ENCODE measurements at places on chromosomes 16 and 17.

DNA sequence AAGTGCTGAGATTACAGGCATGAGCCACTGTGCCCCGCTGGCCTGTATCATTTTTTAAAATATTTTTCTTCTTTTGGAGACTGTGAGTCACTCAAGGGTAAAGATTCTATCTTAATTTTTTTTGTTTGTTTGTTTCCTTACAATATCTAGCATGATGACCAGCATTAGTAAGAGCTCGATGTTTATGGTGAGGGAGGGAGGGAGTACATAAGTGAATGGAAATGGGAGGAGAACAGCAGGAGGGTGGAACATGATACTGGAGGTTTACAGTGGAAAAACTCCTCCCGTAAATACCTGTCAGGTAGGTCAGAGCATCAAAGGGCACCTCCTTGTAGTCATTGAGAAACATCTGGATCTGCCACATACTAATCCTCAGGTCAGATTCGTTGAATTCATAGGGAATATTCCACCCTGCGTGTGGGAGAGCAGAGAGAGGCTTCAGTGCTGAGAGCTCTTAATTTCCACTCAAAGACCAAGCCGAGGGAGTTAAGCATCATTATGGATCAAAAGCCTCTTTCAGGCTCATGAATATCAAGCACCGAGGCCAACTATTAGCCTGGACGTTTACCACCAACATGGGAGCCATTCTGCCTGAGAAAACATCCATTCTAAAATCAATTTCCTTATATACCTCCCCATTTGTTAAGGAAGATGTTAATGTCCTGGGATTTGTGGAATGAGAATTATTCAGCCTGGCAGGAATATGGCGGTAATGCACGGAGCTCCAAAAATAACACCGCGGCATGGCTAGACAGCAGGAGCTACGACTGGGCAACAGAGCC is 51.8 kb downstream of the LYRM1 start:
- no peak for DNase-seq

DNA sequence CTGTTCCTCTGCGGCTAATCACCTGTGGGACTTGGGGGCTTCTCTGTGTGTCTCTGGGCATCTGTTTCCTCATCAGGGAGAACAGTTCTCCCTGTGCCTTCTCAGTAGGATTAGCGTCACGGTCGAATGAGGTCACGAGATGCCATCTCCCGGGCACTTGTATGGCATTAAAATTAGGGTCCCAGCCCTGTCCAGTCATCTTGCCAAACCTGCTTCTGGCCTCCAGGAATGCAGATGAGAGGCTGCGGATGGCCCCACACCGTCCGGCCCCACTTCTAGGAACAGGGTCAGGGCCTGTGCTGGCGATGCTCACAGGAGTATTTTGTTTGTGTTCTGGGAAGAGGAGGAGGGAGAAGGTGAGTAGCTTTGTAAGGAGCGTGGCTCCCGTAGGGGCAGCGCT is 58.5 kb downstream of the OR1D5 start:
- no peak for DNase-seq

- no peak for DNase-seq
These were observed 40.8 kb downstream of the CYB5B start for GRCh38 chr16:69465083-69465721.

DNA sequence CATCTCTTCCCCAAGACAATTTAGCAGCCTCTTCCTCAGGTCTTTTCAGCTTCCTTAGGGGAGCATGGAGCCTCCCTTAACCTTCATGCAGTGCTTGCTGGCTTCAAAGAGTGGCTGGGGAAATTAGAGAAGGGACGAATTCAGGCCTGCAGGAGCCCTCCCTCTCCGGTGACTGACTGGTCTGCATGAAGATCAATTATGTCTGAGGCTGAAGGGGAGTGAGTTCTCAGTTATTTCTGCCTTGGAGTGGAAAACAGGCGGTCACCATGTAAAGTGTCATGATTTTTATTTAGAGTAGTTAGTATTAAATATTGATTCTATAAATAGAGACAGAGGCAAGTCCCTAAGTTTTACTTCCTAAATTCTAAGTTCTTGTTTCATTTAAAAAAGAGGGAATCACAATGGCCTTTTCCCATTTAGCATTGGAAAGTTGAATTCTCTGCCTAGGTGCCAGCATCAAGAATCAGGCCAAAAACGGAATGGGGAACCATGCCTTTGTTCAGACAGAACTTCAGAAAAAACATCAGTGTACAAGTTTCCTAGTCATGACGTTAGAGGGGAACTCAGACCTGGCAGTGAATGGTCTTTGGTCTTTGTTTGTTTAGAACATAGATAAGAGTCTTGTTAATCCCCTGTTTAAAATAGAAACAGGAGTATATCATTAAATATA is 4.4 kb downstream of the GABARAPL2 start:
- no peak for DNase-seq

GRCh38 chr17:62996221-62996620 is 30.2 kb downstream of the TANC2 start:
- no peak for DNase-seq

All from activated T-helper 1 cell treated with anti-CD3 and anti-CD28 coated beads, Interleukin-2, amount 50 U/mL, for 16 hours (primary cell).